Fibroblast of skin of right biceps (primary cell): ENCODE measurements at places on chromosomes 3 and 15.

DNA sequence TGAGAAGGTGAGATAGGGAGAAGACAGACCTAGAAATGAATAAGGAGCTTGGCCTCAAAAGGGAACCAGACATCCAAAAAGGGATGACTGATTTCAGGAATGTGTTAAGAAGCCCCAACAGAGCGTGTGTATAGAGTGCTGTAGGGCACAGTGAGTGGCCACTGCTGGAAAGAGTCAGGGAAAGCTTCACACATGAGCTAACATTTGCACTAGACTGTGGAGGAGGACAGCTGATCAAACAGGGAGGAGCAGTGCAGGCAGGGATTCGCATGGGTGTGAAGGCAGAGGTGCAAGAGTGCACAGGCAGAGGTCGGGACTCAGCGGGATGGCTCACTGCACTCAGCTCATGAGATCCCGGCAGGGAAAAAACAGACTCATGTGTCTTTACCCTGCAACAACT, 61.8 kb downstream of the NPTN start:
- DNase-seq, result no peak

GRCh38 chr3:143002727-143003126, 1.4 kb downstream of the U2SURP start:
- DNase-seq, result no peak

DNA sequence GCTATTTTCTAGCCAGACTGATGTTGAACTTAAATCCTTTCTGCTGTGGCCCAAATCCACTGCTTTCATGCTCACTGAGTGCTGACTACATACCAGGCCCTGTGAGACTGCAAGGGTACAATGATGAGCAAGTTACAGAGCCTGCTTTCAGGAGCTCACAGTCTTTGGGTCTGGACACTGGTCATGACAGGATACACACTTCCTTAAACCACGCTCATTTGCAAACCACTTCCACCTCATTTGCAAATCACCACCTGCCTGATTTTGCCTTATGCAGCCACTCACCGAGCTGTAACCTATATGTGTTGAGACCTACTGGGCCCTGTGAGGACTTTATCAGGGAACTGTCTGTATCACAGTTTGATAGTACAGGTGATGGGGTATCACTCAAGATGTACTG, 50.2 kb upstream of the LRRC58 start:
- DNase-seq, result no peak

- no peak for DNase-seq
Measured at GRCh38 chr15:72382146-72382545, 6.3 kb upstream of the HEXA start.

DNA sequence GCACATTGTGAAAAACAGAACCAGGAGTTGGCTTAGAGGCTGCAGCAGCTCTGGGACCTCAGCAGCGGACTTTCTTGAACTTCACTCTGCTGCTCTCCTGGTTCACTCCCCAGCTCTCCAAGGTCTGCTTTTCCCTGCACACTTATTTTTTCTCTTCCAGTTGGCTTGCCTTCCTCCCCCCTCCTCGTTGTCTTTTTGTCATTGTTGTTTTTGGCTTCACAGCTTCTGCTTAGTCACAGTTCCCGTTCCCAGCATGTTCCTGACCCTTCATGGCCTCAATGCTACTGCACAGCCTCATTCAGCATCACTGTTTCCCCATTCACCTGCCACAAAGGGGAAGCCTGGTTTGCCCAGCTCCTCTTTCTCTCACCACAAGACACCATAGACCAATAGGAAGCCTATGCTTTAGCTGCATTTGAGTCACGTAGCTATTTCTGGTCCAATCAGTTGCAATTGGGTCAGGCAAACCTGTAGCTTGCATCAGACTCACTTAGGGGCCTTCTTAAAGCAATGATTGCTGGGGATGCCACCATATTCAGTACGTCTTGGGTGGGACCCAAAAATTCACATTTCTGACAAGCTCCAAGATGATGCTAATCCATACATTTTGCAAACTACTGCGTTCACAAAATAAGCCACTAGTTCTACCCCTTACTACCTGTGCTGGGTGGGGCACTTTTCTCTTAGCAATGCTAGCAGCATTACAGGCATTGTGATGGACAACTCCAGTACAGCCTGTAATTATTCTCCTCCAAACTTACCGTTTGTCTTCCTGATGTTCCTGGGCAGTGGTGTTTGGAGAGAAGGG, 7.8 kb upstream of the SUMF1 start:
- DNase-seq, result peak; percentile 36

DNA sequence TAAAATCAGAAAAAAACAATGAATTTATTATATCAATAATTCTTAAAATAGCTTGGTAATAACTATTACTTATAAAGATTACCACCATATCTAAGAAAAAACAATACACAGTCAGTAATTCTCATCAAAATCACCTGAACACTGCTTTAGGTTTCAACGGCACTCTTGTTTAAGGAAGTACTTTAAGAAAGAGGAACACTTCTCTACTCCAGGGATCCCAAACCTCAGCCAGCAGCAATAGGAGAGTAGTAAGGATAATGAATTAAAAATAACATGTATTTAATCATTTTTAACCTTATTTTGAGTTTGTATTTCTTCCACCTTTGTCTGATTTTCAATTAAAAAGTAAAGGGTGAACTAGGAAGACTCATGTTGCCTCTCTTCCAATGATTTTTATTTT, 494.0 kb upstream of the NR2F2 start:
- no peak for DNase-seq

DNA sequence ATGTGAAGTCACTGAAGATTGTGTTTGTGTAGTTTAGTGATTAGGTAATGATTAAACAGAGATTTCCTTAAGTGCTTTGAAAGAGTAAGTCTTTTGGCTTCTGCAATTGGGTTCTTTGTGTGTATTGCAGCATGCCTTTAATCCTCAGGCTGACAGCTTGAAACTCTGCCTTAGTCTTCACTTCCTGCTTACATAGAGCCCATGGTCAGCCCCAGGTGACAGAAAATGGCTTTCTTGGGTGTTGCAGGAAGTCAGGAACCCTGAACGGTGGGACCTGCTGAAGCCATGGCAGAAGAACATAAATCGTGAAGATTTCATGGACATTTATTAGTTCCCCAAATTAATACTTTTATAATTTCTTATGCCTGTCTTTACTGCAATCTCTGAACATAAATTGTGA, 61.3 kb downstream of the KBTBD8 start:
- DNase-seq, result no peak

DNA sequence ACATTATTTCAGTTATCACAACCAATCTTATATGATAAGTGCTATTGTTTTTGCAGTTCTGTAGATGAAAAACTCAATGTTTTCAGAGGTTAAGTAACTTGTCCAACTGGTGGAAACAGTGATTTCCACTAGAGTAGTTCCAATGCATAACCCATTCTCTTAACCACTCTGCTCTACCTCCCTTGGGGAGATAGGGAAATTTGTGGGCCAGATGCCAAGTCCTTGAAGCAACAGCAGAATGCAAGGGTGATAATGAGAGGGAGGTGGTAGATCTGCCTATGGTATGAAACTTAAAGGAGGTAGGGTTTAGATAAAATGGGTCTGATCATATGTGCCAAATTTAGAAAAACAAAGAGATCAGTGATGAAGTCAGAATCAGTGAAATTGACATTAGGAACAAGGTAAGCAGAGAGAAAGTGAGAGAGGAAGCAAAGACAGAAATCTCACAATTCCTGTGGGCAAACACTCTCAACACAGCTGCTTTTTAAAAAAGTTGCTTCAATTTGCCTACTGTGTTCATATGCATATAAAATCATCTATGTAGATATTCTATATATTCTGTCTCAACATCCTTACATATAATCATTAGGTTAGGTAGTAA, 50.5 kb upstream of the UBP1 start:
- peak; percentile 3 for DNase-seq

- no peak for DNase-seq
Measured at GRCh38 chr3:179473565-179473964, 22.3 kb upstream of the GNB4 start.

DNA sequence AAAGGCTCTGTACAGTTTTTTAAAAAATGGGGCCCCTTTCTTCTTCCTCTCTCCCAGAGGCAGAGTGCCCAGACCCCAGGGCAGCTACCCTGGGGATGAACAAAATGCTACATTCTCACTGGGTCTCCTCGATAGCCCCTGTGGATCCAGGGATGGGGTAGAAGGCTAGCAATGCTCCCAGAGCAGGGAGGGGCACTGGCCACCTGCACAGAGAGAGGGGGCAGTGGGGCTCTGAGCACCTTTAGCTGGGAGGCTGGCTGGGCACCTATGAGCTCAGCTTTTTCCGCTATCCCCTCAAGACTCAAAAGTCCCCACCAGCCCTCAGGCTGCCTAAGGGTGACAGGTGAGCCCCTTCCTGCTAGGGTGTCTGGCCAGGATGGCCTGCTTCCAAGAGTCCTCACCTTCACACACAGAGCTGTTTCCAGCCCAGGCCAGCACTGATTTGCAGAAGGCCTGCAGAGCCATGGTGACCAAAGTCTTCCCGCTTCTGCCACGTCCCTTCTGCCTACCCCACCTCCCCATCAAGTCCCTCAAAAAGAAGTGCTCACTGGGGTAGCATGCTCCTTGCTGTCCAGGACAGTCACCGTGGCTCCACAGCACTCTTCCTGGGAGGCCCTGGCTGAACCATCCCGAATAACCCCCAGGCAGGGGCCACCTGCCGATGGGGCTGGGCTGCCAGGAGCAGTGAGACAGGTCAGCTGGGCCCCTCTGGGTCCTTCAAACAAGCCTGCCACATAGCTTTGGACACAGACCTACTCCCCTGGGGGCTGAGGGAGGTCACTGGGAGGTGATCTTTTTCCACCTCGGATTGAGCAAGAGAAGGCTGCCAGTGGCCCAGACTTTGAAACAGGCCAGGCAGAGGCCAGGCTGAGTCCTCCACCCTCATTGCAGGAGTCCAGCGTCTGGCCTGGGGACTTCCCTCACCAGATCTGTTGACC, 20.4 kb downstream of the BMF start:
- no peak for DNase-seq

GRCh38 chr3:184239708-184240107, 9.1 kb downstream of the ALG3 start:
- DNase-seq, result no peak

DNA sequence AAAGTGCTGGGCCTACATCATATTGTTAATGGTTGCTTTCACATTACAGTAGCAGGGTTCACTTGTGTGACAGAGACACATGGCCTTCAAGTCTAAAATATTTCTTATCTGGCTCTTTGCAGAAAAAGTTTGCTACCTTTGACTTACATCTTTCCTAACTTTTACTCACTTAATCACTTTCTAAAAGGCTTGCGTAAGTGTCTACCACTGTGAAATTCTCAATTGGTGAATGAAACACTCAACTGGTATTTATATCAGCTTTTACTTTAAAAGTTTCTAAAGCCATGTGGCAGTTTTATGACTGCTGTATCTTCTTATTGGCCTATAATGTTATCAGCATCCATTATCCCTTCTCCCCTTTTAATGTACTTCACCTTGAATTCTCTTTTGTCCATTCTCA, 554.5 kb downstream of the ZIC1 start:
- DNase-seq, result peak; percentile 8

GRCh38 chr15:93366387-93367100, 277.5 kb upstream of the RGMA start:
- DNase-seq, result no peak

GRCh38 chr3:159378396-159379194, 576.7 kb downstream of the MFSD1 start:
- DNase-seq, result no peak

DNA sequence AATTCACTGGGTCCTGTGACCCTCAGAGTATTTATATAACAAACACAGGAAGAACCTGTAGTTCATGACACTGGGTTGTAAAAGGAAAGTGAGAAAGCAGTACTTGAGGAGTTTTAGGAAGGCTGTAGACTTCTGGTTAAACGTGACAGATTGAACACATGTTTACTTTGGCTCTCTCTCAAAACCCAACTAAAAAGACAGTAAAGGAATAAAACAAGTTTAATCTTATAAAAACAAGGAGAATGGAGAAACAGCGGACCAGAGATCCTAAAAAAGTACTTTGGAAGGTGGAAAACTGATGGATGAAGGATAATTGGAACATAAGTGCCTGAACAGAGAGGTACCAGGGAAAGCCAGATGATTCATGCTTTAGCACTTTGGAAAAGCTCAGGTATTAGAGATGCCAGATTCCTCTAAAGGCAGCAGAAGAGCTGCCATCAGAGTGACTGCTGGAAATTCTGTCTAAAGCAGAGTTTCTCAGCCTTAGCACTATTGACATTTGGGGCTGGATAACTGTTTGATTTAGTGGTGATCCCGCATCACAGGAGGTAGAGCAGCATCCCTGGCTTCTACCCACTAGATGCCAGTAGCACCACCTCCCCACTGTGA, 182.9 kb upstream of the RORA start:
- DNase-seq, result peak; percentile 7

- peak; percentile 58 for DNase-seq
Measured at GRCh38 chr3:78895528-78895927, 872.3 kb downstream of the ROBO1 start.

GRCh38 chr15:77650265-77650664, 17.6 kb upstream of the LINGO1 start:
- DNase-seq, result peak; percentile 28

GRCh38 chr3:57130571-57131209, 34.5 kb downstream of the IL17RD start:
- DNase-seq, result no peak

- no peak for DNase-seq
Measured at GRCh38 chr3:72977060-72977808, 19.4 kb upstream of the PPP4R2 start.

DNA sequence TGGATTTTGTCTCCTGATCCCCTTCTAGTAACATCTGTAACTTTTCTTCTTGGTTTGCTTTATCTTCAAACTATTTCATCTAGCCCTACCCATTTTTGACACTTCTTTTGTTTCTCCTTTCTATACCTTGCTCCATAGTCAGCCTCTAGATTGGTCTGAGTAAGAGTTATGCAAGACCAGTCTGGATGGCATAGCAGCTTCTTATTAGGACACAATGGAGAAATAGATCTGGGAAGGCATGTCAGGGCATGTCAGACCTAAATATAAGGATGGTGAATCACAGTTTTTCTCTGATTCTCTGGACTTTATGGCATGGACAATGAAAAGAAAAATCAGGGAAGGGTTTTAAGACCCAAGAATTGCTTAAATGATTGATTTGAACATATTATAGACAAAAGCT, 452.5 kb downstream of the RAP2B start:
- peak; percentile 75 for DNase-seq

DNA sequence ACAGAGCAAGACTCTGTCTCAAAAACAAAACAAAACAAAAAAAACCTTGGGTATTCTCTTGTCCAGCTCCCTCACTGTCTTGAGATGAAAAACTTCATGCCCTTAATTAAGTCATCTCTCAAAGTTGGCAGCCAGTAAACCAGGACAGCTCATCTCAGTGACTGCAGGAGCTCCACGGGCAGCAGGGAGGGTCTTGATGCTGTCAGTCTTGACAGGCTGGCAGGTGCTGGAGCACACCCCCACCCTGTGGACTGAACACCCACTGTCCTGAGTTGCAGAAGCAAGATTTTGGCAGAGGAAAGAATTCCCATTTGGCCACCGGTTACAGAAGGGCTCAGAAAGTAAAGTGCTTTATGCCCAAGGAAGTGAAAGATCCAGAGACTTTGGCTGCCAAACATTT, 8.0 kb downstream of the DNAJA4 start:
- DNase-seq, result no peak

GRCh38 chr3:140572334-140572733, 105.5 kb upstream of the TRIM42 start:
- DNase-seq, result no peak
